ENCODE measurements at places on chromosomes 11 and 22.

- DNase-seq = no peak
These were observed 7.5 kb downstream of the CTTN start for GRCh38 chr11:70405679-70406395.

- no peak for DNase-seq
These were observed 912 bp downstream of the VPS51 start for GRCh38 chr11:65096926-65097325.

- DNase-seq = no peak
These were observed 105.9 kb downstream of the NXPE2 start for GRCh38 chr11:114784216-114784615.

GRCh38 chr22:43446037-43446803, 34.4 kb downstream of the MPPED1 start:
- no peak for DNase-seq

- DNase-seq = no peak
These were observed 20.0 kb downstream of the MAML2 start for GRCh38 chr11:96322775-96323641.

- no peak for DNase-seq
These were observed 38.5 kb upstream of the NUP50 start for GRCh38 chr22:45125188-45125587.

GRCh38 chr22:29125844-29126243, 53.0 kb downstream of the KREMEN1 start:
- no peak for DNase-seq

DNA sequence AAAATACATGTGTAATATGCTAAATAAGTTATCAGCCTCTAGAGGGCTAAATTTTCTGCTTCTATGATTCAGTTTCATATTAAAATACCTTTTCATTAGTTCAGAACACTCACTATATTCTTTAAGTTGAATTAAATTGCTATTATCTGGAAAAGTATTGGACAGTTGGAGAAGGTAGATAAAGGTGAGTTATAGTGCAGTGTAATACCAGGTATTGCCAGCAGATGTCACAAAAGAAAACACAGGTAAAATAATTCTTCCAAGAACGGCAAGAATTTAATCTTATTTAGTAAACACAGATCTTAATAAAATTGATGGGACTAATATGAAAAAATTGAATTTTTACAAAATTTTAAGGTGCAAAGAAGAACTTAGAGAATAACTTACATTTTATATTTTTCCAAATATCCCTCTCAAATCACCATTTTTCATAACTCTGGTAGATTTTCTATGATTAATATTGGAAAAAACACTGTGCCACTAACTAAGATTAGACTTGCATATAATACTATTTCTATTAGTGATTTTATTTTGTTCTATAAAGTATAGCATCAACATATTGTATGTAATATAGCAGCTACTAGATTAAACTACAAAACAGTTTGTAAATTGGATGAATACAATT, 1.7 kb upstream of the LRRC4C start:
- DNase-seq = no peak

GRCh38 chr11:1387961-1388762, 1.6 kb upstream of the BRSK2 start:
- DNase-seq = no peak

DNA sequence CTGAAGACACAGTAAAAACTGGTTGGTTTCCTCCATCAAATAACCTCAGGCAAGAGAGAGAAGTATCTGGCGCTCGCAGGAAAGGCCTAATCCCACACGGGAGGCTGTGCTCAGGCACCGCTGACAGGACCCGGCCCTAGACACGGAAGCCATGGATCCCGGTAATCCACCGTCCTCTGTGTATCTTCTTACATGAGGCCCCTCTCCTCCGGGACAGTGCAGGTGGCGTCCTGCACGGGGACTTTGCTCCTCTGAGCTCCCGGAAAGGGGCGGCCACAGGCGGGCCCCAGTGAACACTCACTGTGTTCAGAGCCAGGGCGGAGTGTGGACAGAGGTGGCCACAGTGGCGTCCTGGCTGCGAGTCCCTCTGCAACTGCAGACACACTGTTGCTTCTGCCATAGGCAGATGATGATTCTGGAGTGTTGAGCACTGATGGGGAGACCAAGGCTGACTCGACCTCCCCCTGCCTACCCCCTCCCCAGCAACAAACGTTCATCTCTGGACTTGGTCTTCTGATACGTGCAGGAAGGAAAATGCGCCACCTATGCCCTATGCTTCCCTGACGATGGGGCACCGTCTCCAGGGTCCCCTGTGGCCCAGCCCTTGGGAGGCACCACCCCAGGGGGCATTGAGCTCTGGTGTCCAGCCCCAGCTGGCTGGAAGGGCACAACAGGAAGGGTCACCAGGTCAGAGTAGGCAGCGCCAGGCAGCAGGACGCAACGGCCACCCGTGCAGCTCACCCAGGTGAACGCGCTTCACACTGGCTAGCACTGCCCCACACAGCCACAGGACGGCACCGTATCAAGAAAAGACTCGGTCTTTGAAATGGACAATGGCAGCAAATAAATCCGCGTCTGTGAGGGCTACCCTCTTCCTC, 95.7 kb downstream of the TRMU start:
- no peak for DNase-seq

GRCh38 chr11:70547821-70548670, 149.7 kb downstream of the CTTN start:
- no peak for DNase-seq

GRCh38 chr22:37497062-37497599, 10.9 kb upstream of the MFNG start:
- DNase-seq = no peak

GRCh38 chr11:15878756-15879155, 477.6 kb downstream of the SOX6 start:
- DNase-seq = no peak

GRCh38 chr11:93199616-93200015, 1.8 kb upstream of the SLC36A4 start:
- no peak for DNase-seq

DNA sequence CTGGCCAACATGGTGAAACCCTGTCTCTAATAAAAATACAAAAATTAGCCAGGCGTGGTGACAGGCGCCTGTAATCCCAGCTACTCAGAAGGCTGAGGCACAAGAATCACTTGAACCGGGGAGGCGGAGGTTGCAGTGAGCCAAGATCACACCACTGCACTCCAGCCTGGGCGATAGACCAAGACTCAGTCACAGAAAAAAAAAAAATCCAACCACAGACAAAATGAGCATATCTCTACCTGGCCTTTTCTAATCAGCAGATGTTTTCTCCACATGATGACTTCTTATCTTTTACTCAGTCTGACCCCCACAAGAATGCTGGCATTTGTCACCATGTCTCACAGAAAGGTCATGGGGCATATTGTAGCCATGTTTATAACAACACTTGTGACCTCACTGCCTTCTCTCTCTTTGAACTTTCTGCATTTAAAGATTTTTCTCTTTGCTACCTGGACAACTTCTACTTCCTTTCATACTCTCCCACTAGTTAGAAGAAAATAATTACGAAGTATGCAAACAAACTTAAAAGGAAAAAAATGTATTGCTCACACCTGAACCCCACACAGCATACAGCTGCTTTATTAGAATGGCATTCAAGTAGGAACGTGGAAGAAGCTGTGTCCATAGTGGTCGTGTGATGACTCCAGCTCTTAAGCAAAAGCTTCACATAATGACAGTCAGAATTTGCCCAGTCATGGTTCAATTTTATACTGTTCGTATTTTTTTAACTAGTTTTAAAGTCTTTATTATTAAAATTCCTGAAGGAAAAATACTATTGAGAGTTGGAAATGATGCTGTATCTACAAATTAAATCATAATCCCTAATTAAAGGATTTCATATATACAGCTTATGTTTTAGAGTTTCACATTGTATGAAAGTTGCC, 65.4 kb downstream of the ZC3H12C start:
- no peak for DNase-seq

GRCh38 chr11:66891851-66892660, 35.2 kb downstream of the LRFN4 start:
- DNase-seq = peak; percentile 80

GRCh38 chr11:64056213-64056785, 20.6 kb downstream of the FLRT1 start:
- no peak for DNase-seq

DNA sequence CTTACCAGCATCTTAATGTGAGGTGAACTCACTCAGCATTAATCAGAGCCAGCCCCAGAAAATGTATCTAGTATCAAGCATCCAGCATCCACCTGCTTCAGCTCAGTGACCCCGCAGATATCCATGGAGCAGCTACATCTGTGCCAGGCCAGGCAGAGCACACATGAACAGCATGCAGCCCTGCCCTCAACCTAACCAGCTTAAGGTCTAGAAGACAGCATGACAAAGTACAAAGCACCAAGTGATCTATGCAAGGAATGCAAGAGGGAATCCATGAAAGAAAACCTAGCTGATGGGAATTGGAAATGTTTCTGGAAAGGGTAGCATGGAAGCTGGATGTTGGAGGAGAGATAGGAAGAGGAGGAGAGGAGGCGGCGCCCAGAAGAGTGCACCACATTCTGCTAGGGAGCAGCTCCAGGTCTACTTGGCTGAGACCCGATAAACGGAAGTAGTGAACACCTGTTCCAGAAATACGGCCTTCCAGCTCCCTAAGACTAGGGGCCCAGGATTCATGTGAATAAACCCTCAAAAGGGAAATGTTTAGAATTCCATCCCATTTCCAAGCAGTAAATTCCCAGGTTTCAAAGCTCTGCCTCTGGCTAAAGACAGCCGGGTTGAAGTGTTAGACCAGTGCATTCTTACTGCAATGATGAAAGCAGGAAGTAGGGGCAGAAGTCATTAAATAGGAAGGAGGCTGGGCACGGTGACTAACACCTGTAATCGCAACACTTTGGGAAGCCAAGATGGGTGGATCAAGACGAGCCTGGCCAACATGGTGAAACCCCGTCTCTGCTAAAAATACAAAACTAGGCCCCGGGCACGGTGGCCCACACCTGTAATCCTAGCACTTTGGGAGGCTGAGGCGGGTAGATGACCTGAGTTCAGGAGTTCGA, 23.5 kb upstream of the L3MBTL2 start:
- DNase-seq = no peak

DNA sequence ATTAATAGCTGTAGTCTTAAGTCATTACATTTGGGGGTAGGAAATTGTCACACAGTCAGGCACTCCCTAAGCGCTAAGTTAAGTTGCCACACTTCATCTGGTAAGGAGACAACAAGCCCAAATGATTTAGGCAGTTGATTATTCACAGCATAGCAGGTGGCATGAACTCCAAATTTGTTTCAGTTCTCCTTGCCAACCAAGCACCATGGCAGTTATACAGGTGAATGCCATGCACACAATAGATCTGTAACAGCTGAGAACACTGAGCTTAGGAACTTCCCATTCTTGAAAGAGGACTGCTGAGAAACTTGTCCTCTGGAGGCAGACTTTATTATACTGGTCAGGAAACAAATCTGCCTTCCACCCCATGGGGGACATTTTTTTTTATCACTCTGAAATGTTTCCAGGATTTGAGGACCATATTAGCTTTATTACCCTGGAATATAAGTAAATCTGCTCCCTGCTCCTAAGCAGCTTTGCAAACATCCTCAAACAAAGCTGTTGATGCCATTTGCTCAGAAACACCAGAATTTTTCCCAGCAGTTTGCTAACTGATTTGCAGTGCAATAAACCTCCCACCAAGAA, 5.1 kb upstream of the INTS4 start:
- no peak for DNase-seq

GRCh38 chr11:57638811-57639320, 10.8 kb downstream of the YPEL4 start:
- DNase-seq = no peak

GRCh38 chr11:94201004-94201465, 72.4 kb downstream of the PANX1 start:
- DNase-seq = no peak

GRCh38 chr22:27299181-27300085, 502.1 kb downstream of the MN1 start:
- DNase-seq = no peak

- DNase-seq = no peak
These were observed 13.2 kb downstream of the CARS1 start for GRCh38 chr11:3044004-3044403.

DNA sequence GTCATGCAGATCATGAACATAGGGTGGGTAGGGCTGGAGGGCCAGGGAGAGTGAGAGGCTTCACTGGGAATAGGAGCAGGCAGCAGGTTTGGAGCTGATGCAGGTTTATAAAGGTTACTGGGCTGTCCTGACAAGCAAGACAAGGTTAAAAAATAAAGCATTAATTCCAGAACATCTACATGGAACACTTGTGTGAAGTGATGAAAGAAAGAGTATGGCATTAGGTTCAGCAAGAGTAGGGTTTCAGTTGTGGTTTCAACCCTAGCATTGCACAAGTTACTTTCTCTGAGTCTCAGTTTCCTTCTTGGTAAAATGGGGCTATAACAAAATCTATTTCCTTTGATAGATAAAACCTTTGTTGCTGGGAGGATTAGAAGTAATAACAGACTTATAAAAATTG, 114.6 kb upstream of the SESN3 start:
- no peak for DNase-seq

GRCh38 chr11:68025047-68025446, 5.4 kb upstream of the NDUFS8 start:
- DNase-seq = no peak

- DNase-seq = no peak
These were observed 179.1 kb upstream of the MTNR1B start for GRCh38 chr11:92790366-92790765.

- DNase-seq = no peak
These were observed 11.7 kb upstream of the SOX10 start for GRCh38 chr22:37996079-37996478.

GRCh38 chr11:73271936-73272679, at the start of gene P2RY6:
TSS of gene P2RY6 (plus strand) at chr11:73272338. CDS start at chr11:73296519, 24,181 bp downstream.
- no peak for DNase-seq
